ENCODE measurements at places on chromosomes 6 and 20.

GRCh38 chr20:52590100-52590499, 382.1 kb upstream of the TSHZ2 start:
- DNase-seq = no peak

- DNase-seq = no peak
These were observed 487.9 kb downstream of the RFPL4B start for GRCh38 chr6:112835078-112835477.

DNA sequence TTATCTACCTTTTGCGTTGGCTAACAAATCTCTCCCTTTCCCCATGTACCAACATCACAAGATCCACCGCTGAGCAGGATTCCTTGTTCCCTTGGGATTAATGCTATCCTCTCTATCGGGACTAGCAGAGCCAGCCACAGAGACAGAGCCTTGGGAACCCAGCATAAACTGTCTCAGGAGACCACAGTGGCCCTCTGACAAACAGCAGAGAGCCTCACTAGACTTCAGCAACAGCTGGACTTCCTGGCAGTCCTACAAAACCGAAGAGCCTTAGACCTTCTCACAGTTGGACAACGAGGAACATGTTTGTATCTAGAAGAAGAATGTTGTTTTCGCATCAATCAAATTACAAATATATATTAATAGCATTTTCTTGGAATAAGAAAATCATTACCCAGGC, 39.6 kb upstream of the POU5F1 start:
- no peak for DNase-seq

- DNase-seq = no peak
These were observed 11.5 kb downstream of the PYGB start for GRCh38 chr20:25259358-25259757.

GRCh38 chr20:34337544-34337943, 25.5 kb upstream of the ITCH start:
- no peak for DNase-seq

DNA sequence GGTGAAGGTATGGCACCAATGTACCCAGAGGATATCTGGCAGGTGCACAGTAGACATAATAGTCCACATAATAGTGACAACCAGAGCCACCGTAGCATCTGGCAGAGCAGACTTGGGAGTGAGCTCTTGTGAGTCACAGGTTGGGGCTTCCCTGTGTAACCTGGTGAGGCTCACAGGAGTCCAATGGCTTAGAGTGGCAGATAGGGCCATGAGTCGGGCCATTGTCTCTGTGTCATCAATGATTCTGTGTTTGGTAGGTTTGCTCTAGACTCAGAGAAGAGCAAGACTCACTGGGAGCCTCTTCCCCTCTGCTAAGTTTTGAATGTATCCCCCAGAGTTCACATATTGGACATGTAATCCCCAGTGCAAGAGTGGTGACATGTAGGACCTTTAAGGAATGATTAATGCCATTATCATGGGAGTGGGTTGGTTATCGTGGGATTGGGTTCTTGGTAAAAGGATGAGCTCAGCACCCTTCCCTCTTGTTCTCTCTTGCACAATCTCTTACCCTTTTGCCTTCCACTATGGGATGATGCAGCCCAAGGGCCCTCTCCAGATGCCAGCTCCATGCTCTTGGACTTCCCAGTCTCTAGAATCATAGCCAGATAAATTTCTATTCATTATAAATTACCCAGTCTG, 22.6 kb upstream of the SIRPA start:
- no peak for DNase-seq

DNA sequence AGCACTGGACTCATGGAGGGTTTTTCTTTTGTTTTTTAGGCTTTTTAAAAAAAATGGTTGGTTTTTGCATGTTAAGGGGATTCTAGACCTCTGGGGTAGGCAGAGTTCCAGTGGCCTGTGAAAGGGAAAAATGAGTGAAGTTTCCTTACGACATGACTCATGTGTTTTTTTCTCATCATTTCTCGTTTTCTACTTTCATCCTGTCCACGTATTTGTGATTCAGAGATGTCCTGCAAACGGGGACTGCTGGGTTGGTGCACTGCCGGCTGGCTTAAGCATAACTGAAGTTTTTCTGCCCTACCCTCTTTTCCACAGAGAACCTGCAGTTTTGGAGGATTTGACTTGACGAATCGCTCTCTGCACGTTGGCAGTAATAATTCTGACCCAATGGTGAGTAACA, 182.3 kb downstream of the SASH1 start:
- DNase-seq = no peak

GRCh38 chr6:82072751-82073150, 174.8 kb downstream of the IBTK start:
- no peak for DNase-seq

GRCh38 chr20:1533059-1533458, 24.4 kb downstream of the SIRPD start:
- no peak for DNase-seq

- no peak for DNase-seq
These were observed 680.8 kb upstream of the NRSN1 start for GRCh38 chr6:23445157-23445710.

DNA sequence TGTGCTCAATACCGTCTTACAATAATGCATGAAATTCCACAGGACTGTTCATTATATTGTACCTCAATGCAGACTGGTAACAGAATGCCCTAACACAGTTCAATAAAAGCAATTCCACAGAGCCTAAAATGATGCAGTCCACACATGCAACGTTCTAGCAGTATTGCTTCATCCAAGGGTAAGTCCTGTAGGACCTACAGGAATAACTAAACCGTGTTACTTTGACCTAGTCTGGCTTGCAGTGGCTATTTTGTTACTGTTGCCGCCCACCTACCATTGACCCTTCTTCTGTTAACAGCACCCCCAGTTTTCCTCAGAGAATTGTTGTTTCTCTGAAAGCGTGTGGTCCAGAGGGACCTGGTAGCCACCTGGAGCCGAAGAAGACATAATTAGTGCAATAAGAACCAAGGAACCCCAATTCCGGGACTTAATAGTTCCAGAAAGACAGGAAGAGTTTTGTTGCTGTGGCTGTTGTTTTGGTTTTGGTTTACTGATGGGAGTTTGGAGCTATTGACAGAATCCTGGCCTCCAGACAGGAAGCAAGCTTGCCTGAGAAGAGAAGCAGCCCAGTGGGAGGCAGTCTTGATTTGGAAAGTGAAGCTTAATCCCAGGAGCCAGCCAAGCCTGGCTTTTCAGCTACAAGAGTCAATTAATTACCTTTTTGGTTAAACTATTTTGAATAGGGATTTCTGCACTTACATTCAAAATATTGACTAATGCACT, 91.3 kb downstream of the FRK start:
- peak; percentile 48 for DNase-seq

GRCh38 chr6:11705483-11705882, 73.1 kb downstream of the ADTRP start:
- no peak for DNase-seq

- no peak for DNase-seq
These were observed 84.4 kb downstream of the SAMD3 start for GRCh38 chr6:130138116-130138908.

DNA sequence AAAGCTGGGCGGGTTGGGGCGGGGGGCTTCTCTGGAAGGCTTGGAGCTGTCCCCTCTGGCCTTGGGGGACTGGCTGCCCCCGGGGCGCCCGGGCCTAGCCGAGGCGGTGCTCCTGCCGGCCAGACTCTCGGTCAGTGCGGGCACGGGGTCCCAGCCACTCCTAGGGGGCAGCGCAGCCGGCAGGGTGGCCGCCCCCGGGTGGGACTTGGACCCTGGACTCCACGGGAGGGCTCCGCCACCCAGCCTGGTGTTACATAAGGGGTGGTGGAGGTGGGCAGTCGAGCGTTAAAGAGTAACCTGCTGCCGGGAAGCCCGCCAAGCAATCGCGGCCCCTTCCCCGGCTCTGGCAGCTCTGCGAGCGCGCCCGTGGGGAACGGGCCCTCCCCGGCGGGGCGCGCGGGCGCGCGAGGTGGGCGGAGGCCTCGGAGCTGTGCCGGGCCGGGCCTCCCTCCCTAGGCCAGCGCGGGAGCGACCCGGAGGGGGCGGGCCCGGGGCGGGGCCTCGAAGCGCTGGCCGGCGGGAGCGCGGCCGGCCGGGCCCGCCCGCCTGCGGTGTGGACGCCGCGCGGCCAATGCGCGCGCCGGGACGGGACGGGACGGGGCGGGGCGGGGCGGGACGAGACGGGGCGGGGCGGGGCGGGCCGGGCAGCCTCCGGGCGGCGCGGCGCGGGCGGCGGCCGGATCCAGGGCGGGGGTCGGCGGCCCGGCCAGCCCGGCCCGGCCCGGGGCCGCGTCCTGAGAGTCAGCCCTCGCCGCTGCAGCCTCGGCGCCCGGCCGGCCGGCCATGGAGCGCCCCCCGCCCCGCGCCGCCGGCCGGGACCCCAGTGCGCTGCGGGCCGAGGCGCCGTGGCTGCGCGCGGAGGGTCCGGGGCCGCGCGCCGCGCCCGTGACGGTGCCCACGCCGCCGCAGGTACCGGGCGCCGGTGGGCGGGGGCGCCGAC, at the start of gene SLC2A4RG:
Gene SLC2A4RG, plus strand, starts transcription at position 647 of the 940 bp plus-strand sequence. Its CDS starts 137 bp downstream, at position 784.
- DNase-seq = no peak

DNA sequence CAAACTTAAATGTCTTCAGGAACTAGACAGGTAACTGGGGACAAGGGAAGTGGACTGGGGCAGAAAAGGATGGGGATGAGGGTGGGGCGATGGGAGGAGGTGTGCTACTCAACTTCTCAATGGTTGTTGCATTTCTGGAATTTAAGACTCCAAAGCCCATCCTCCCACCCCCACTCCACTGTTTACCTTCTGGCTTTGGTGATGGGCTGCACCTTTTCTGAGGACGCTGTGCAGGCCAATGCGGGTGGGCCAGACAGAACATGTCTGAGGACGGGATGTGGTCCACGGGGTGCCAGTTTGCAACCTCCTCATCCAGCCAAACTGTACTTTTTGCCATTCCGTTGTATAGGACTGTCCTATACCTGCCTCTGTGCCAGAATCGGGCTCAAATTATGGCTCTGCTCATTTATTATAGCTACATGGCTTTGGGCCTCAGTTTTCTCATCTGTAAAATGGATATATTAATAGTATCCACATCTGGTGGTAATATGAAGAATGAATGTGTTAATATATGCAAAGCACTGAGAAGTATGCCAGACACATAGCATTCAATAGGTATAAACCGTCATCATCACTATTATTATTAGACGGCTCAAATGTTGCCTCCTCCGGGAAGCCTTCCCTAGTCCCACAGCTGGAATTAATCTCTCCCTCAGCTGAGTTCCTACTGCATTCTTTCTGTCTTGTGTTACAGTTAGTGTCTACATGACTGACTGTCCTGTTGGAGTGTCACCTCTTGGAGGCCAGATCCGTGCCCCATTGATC, 31.0 kb upstream of the VEGFA start:
- DNase-seq = no peak

GRCh38 chr20:60999250-60999649, 252.8 kb upstream of the CDH4 start:
- no peak for DNase-seq

GRCh38 chr6:18166312-18167036, 11.3 kb downstream of the KDM1B start:
- DNase-seq = no peak

DNA sequence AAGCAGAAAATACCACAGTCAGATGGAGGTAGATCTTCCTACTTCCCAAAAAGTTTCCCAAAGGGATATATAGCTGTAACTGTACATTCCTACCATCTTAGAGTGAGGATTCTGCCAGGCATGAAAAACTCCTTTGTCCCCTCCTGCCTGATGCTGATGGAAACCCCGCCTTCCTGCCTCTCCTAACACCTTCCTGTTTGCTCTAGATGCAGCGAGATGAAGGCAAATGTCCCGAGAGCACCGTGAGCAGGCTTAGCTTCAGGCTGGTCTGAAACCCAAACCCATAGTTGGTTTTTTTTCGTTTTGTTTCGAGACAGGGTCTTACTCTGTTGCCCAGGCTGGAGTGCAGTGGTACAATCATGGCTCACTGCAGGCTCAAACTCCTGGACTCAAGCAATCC, 55.6 kb downstream of the MYB start:
- no peak for DNase-seq

GRCh38 chr20:37616110-37616425, 77.8 kb upstream of the CTNNBL1 start:
- DNase-seq = no peak

GRCh38 chr6:40539853-40540252, 47.3 kb downstream of the LRFN2 start:
- no peak for DNase-seq

DNA sequence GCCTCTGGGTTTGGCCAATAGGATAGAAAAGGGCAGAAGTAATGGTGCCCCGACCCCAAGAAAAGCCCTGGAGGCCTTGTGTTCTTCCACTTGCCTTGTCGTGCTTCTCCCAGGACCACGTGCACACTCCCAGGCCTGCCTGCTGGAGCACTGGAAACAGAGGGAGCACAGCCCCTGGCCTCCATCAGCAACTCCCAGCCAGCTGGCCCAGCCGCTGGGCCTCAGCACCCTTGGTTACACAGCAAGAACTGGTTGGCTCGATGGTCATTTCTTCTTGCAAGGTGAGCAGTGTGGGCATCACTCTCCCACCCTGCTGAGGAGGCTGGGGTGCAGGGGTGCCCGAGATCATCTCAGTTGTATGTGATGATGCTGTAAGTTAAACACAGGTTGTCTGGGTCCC, 69.2 kb upstream of the CST7 start:
- DNase-seq = no peak

GRCh38 chr20:18506744-18507143, 996 bp upstream of the SEC23B start:
- no peak for DNase-seq

- no peak for DNase-seq
These were observed 29.1 kb upstream of the LGSN start for GRCh38 chr6:63348836-63349235.

GRCh38 chr6:24831771-24832716, 33.3 kb upstream of the ARMH2 start:
- DNase-seq = no peak

GRCh38 chr20:60139663-60140446, 181.6 kb downstream of the CDH26 start:
- DNase-seq = no peak

DNA sequence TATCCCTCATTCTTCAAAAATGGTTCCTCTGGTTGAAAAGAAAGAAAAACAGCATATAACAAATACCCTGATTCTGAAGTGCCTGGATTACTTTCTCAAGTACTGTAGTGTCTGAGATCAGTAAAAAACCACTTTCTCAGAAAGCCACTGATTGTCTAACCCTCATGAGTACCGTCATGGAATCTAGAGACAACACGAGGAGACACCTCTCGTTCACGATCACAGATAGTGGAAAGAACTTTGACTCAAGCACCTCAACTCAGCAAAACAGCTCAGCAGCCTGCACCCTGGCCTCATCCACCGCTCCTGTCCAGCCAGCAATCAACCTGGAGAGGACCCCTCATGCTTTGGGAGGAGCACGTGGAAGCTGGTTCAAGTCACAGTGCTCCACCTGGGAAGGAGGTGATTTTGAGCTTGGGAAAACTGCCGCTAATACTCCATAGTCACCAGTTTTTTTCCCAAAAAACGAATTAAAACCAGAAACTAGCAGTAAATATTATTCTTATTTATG, 1.0 kb downstream of the SCML4 start:
- no peak for DNase-seq

GRCh38 chr6:45854149-45854742, 161.4 kb downstream of the CLIC5 start:
- DNase-seq = no peak

- no peak for DNase-seq
These were observed 40.2 kb upstream of the FAM50B start for GRCh38 chr6:3808759-3809514.

- no peak for DNase-seq
These were observed 23.1 kb downstream of the SERPINB1 start for GRCh38 chr6:2818593-2818992.

All from SK-N-MC (cell line).